ENCODE measurements at places on chromosomes 4 and X. TPM values are rescaled to one million over a fixed set of nuclear protein-coding genes. Genes with fewer than 3 reads are reported as not detected.

GRCh38 chrX:154025230-154025629 lies 5.5 kb upstream of the IRAK1 start:
- DNase-seq: no peak
- peaks cover 65% of the 10 kb centered on the region for H3K27me3 ChIP-seq
- peaks cover 17% of the 10 kb centered on the region for H3K4me1 ChIP-seq
- no peak overlapping the region for H3K27ac ChIP-seq
- H3K4me3 ChIP-seq: no peak overlapping the region

GRCh38 chrX:25083661-25084060 lies 67.9 kb upstream of the ARX start:
- H3K4me3 ChIP-seq: no peak overlapping the region
- no peaks in the 10 kb centered on the region for H3K27me3 ChIP-seq
- no peak for DNase-seq
- H3K27ac ChIP-seq: no peak overlapping the region
- H3K4me1 ChIP-seq: no peaks in the 10 kb centered on the region
- H3K36me3 ChIP-seq: no peaks in the 10 kb centered on the region

DNA sequence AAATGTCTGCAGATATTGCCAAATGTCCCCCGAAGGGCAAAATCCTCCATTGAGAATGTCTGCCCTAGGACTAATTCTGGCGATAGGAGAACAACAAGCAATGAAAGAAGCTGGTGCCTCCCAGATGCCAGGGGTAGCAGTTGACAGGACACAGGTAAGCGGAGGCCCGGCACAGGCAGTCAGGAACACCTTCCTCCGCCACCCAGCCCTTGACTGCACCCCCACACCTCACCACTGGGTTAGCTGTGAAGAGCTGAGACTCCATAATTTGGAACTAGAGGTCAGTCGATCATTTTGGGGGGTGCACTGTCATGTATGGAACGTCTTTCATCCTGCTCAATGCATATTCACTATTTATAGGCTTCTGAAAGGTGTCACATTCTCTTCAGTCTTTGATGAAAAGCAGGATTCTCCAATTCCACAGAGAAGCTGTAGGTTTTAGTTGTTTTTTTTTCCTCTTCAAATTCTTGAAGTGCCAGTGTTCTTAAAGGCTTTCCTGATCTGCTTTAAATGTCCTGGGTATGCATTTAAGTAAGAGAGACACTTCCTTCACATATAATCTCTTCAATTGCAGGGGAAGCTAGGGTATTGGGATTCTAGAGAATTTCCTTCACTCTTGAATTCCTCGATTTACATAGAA lies 111.6 kb upstream of the ZFP42 start:
- H3K4me1 ChIP-seq: no peaks in the 10 kb centered on the region
- no peak overlapping the region for H3K4me3 ChIP-seq
- DNase-seq: no peak
- H3K27me3 ChIP-seq: no peaks in the 10 kb centered on the region
- no peak overlapping the region for H3K27ac ChIP-seq

The HSD17B13 gene
- 0.13 TPM for polyA plus RNA-seq

The SPIN2B gene
- 16.9 TPM for polyA plus RNA-seq

DNA sequence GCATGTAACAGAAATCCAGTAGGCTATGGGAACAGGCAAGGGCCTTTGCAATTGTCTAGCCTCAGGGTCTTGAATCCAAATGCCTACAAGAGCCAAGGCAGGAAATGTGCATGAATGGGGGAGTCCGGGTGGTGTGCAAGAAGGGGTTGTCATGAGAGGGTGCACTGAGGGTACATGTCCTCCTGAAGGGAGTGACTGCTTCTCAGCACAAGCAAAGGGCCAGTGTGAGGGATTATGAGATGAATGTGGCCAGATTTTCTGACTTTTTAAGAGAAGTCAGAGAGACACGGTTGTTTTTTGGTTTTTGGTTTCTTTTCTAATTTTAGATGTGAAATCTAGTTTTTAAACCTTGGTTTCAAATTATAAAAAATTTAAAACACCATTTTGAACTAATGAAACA lies 76.5 kb upstream of the LSM6 start:
- no peaks in the 10 kb centered on the region for H3K27me3 ChIP-seq
- DNase-seq: no peak
- no peaks in the 10 kb centered on the region for H3K36me3 ChIP-seq
- H3K4me3 ChIP-seq: no peak overlapping the region
- H3K4me1 ChIP-seq: no peaks in the 10 kb centered on the region
- no peak overlapping the region for H3K27ac ChIP-seq

- no peak for DNase-seq
- H3K27ac ChIP-seq: no peak overlapping the region
- H3K27me3 ChIP-seq: no peaks in the 10 kb centered on the region
- H3K36me3 ChIP-seq: no peaks in the 10 kb centered on the region
- no peak overlapping the region for H3K4me3 ChIP-seq
These were observed 634.6 kb upstream of the FTHL17 start for GRCh38 chrX:31706466-31706865.

GRCh38 chrX:131544218-131544617 lies 344 bp downstream of the OR13H1 start:
- no peaks in the 10 kb centered on the region for H3K4me1 ChIP-seq
- H3K27me3 ChIP-seq: no peaks in the 10 kb centered on the region
- no peak overlapping the region for H3K27ac ChIP-seq
- H3K36me3 ChIP-seq: no peaks in the 10 kb centered on the region
- DNase-seq: no peak

GRCh38 chr4:62495032-62495431 lies 1294.9 kb downstream of the ADGRL3 start:
- no peaks in the 10 kb centered on the region for H3K4me1 ChIP-seq
- no peak overlapping the region for H3K27ac ChIP-seq
- no peak overlapping the region for H3K4me3 ChIP-seq

The FGD1 gene
- polyA plus RNA-seq: 3.3 TPM

The VGLL1 gene
- not detected for polyA plus RNA-seq

Data from SK-N-SH (cell line).